Activated naive CD8-positive, alpha-beta T cell treated with anti-CD3 and anti-CD28 coated beads for 36 hours (primary cell): ENCODE measurements at places on chromosomes 1 and 21.

- peaks cover 26% of the 10 kb centered on the region for H3K4me1 ChIP-seq
These were observed 109.9 kb downstream of the KIAA0319L start for GRCh38 chr1:35447278-35447677.

DNA sequence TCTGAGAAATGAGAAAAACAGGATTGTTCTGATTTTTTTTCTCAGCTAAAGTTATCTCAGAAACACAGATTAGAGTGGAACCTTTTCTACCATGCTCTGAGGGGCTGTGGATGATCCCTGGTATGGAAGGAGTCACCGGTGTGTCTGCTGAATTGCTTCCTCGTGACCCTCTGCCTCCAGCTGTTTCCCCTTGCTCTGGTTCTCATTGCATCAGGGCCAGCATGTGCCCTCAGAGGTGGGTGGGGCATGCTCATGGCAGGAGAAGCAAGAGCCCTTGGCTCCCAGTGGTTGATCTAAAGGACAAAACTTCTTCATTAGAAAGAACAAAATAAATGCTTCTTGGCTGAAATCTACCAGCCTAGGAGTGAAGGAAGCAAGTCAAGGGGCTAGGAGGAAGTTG is 183.2 kb upstream of the HMCN1 start:
- no peak for DNase-seq
- no peaks in the 10 kb centered on the region for H3K27me3 ChIP-seq
- no peaks in the 10 kb centered on the region for H3K4me1 ChIP-seq
- no peak overlapping the region for H3K27ac ChIP-seq

- no peaks in the 10 kb centered on the region for H3K4me1 ChIP-seq
- no peaks in the 10 kb centered on the region for H3K36me3 ChIP-seq
- peak overlapping the region; percentile 40 for H3K4me3 ChIP-seq
- peaks cover 20% of the 10 kb centered on the region for H3K27me3 ChIP-seq
These were observed 707 bp upstream of the GPR153 start for GRCh38 chr1:6261615-6261995.

GRCh38 chr1:178407655-178408054 is 89.1 kb downstream of the CLEC20A start:
- H3K4me1 ChIP-seq = peaks cover 3% of the 10 kb centered on the region
- DNase-seq = no peak
- H3K4me3 ChIP-seq = no peak overlapping the region
- H3K27me3 ChIP-seq = peaks cover 14% of the 10 kb centered on the region
